Cardiac fibroblast (primary cell): ENCODE measurements at places on chromosomes 5 and 9.
A peak's percentile ranks its signal among the peaks of the same experiment; 100 is the strongest.

DNA sequence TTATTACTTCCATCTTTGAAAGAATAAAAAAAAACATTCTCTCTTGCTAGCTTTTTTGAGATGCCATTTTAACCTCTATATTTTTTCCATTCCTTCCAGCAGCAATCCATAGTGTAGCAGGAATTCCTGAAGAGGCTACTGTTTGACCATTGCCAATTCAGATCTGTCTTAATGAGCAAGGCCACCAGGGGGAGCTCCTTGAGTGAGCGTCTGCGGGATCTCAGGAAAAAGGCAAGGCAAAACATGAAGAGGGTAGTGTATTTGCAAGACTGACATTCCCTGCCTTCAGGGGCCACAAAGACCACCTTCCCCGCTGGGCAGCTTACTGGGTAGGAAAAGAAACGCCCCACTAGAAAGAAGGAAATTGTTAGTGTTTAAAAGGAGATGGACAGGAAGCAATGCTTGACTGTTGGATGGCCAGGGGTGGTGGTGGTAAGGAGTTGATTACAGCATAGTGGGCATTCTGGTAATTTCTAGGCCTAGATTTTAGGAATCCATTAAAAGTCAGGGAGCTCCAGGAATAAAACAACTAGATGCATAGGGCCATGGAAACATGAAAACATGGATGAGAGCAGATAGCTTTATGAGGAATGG is 206.6 kb upstream of the HAPLN1 start:
- DNase-seq = peak; percentile 80

- no peak for DNase-seq
Observed at GRCh38 chr5:121853850-121854249, 2.2 kb downstream of the FTMT start.

GRCh38 chr9:108441726-108442125 is 414.1 kb downstream of the ACTL7B start:
- no peak for DNase-seq

DNA sequence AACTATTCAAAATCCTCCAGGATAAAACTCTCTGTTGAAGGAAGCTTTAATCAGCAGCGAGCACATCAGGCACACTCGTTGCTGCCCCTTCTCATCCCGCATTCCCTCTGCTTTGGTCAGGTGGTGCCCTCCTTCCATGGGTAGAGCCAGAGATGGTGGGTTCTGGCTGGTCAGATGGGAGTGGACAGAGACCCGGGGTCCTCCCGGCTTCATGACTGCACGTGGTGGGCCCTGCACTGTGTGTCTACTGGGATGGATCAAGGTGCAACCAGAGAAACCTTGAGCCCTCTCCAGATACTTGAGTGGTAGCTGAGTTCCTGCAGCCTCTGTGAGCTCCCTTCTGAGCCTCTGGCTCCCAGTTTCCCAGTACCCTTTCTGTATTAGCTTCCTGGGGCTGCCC is 36.3 kb downstream of the ROPN1L start:
- no peak for DNase-seq
